ENCODE measurements at places on chromosomes 11 and 22.
A peak's percentile ranks its signal among the peaks of the same experiment; 100 is the strongest.

DNA sequence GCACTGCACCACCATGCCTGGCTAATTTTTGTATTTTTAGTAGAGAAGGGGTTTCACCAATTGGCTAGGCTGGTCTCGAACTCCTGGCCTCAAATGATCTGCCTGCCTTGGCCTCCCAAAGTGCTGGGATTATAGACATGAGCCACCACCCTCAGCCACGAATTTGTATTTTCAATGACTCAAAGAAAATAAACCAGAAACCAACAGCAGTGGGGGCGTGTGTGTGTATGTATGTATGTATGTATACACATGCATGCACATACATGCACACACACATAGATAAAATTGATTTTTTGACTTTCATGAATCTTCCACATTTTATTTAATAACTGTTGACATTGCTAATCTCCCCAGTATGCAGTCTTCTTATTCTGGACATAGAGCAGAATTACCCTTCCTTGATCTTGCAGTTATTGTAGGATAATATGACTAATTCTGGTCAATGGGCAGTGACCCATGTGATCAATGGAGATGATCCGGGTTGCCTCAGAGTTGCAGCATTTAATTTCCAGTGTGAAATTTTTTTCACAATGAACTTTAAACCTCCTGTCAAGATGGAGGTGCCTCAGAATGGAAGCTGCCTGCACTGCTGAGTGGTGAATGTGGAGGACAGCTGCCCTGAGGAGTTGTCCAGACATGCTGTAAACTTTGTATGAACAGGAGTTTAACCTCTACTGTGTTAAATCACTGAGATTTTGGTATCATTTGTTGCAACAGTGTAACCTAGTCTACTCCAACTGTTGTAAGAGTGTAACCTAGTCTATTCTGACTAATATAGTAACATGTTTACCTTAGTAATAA, 12.8 kb upstream of the PTPN5 start:
- DNase-seq: no peak

DNA sequence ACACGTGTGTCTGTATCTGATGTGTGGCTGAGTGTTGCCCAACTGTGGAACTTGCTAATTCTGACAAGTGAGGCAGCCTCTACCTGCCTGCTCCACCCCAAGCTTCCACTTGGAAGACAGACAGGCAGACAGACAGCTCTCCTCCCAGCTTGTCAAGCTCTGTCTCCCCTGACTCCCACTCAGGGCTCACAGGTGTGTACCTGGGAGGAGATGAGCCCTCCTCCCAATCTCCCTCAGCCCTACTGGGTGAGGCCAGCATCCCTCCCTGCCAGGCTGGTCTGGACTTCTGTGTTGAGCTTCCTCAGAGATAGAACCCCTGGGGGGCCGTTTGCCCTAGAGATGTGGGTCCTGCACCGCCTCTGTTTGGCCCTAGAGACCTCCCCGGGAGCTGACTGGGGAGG, 1.0 kb upstream of the CHRM1 start:
- no peak for DNase-seq

DNA sequence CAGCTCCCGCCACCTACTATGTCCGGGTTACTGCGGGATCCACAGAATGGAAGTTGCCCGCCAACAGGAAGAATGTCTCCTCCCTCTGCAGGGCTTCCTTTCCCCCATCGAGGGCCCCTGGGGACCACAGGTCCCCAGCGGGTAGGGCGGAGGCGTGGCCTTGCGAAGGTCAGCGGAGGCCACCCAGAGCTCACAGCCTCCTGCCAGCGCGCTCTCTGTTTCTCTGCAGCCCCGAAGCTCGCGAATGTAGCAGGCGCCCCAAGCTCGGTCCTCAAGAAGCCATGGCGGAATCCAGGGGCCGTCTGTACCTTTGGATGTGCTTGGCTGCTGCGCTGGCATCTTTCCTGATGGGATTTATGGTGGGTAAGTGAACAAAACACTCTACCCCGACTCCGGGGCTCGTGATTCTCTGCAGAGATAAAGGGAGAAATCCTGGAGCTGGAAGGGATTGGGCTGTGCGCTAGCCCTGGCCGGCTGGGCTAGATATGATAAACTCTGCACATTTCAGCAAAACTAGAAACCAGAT, at the start of gene NAALAD2:
Gene NAALAD2, plus strand, starts transcription at position 186 of the 526 bp plus-strand sequence. Its CDS starts 96 bp downstream, at position 282.
- DNase-seq: no peak

- no peak for DNase-seq
Measured at GRCh38 chr11:11978098-11978637, 30.3 kb downstream of the DKK3 start.

- DNase-seq: peak; percentile 33
Measured at GRCh38 chr22:36160499-36160942, at the start of gene APOL3. Gene APOL3, minus strand, starts transcription at chr22:36160755. Its CDS starts 11,700 bp downstream, at chr22:36149055.

- no peak for DNase-seq
Measured at GRCh38 chr11:120097721-120098385, 40.1 kb downstream of the TRIM29 start.

DNA sequence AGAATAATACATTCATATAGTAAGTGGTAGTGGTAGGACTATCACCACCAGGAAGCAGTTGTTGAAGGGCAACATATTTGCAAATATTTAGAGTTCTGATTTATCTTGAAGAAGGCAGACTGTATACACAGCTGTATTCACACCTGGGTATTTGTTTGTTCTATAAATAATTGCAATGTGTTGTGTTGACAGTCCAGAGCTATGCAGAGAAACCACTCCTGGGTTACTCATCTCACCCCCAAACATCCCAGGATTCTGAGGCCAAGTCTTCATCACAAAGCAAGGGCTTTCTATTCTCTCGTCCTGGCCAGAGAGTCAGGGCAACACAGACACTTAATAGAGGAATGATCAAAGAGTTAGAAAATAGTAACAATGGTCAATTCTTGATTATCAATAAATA, 102.1 kb upstream of the FAT3 start:
- no peak for DNase-seq

DNA sequence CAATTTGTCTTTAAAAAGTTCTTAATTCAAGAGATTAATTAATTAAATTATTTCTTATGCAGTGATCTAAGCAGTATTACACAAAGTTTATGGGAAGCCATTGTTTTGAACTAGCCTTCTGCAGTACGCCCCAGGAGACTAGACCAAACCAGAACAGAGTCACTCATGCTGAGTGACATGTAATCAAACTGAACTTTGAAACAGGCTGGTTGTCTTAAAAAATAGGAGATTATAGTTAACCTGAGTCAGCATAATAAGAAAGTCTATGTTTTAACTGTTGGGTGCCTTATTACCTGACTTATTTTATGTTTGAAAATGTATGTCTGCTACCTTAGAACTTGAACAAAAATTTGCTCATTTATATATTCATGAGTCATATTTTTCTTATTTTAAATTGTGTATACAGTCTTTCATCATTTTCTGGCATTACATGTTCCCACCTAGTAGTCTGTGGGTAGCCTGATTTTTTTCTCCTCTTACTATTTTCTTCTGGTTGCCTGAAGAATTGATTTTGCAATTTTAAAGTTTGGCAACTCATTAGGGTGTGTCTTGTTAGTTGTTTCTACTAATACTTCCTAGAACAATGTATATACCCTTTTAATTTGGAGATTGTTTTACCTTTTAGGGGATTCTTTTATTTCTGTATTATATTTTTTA, 161.4 kb downstream of the AASDHPPT start:
- DNase-seq: no peak

- DNase-seq: no peak
Measured at GRCh38 chr22:50603511-50604255, 3.1 kb downstream of the MAPK8IP2 start.

DNA sequence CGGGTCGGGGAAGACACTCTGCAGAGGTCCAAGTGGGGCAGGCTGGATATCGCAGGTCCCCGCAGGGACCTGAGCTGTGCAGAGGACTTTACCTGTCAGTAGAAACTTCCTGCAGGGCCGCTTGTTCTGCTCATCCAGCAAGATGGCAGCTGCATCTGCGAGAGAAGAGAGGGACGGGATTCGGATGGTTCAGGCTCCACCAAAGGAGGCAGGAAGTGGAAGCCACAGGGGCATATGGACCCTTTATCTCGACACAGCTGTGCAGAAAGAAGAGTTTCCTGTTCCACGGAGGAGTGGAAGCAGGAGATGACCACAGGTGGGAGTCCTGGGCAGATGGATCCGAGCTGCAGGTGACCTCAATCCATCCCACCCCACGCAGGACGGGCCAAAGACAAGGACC, 22.5 kb downstream of the CABP7 start:
- DNase-seq: no peak

GRCh38 chr11:67405196-67405567, 1.3 kb downstream of the TBC1D10C start:
- no peak for DNase-seq

- DNase-seq: no peak
Measured at GRCh38 chr11:8086001-8086479, 5.0 kb downstream of the TUB start.

DNA sequence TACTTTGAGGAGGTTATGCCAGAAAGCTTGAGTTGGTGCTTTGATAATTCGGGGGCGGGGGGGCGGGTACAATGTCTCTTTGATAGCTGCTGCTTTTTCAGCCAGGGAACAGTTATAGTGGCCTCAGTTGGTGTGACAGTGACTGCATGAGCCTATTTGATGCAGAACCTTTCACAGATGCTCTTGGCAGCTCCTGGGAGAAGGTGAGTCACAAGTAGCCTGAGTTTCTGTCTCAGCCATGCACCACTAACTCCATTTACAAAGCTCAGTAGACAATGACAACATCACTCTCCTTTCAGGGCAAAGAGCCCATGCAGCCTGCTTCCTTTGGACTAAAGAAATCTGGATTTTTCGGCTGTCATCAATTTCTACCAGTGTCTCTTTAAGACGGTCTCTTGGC, 42.1 kb upstream of the SEZ6L start:
- no peak for DNase-seq

- no peak for DNase-seq
Measured at GRCh38 chr11:77149716-77150392, 21.8 kb downstream of the MYO7A start.

DNA sequence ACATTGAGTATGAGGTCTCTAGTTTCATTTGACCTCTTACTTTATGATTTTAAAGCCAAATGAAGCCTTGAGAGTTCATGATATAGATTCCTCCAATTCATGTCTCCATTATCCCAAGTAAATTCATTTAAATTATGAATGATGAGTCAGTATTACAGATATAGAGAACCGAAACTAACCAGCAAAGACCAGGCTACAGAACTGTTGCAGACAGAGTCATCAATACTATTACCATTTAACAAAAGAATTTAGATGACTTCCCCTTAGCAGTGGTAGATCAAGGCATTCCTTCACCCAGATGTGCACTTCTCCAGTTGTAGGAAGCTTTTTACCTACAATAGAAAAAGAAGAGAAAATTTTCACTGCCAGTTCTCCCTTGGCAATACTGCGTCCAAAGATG, 11.8 kb upstream of the CCDC89 start:
- no peak for DNase-seq

DNA sequence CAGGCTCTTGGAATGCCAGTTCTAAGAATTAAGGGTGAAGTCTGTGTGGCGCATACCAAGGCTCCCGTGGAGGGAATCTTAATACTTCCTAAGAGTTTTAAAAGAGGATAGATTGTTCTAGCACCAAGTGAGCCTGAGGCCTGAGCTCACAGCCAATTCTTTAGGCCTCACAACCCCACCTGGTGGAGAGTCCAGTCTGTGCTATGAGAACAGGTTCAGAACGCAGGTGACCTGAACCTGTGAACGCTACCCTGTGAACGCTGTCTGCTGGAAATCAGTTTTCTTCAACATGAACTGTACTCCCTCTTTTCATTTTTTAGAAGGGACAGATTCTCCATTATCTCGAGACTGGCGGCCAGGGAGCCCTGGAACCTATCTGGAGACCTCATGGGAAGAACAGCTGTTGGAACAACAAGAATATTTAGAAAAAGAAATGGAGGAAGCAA, 43.2 kb upstream of the DLAT start:
- DNase-seq: peak; percentile 19

- DNase-seq: no peak
Measured at GRCh38 chr22:25656724-25657123, 85.3 kb upstream of the MYO18B start.

DNA sequence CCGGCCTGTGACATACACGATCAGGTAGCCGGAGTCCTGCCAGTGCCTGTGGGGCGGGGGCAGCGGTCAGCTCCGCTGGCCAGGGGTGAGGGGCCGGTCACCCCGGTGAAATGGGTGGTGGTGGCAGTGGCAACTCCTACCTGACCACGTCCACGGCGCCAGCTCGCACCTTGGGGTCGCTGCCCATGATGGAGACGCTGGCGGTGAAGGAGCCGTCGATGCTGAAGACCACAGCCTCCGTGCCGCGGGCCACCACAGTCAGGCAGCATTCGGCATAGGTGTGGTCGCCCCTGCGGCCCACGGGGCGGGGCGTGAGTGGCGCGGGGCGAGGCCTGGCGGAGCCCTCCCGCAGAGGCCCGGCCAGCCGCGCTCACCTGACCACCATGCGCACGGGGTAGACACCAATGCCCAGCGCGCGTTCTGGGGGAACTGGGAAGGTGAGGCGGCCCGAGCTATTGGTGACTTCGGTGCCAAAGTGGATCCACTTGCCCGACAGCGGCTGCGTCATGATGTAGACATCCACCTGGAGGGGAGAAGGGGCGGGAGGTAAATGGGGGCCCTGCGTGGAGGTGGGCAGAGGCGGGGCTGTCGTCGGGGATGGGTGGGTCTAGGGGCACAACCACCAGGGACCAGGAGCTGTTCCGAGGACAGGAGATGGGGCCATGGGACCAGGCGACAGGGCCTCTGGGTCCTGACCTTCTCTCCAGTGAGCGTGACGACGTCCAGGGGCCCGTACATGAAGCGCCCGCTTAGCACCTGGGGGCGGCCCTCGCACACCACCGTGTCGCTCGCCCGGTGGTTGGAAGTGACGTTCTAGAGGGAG, 10.9 kb downstream of the AIP start:
- DNase-seq: no peak

GRCh38 chr11:112886434-112887370, 74.5 kb upstream of the NCAM1 start:
- no peak for DNase-seq

Measured in activated effector memory CD4-positive, alpha-beta T cell treated with Interleukin-2 at 50 U/mL for 16 hours (primary cell).